ENCODE measurements at places on chromosomes 13 and 19.

DNA sequence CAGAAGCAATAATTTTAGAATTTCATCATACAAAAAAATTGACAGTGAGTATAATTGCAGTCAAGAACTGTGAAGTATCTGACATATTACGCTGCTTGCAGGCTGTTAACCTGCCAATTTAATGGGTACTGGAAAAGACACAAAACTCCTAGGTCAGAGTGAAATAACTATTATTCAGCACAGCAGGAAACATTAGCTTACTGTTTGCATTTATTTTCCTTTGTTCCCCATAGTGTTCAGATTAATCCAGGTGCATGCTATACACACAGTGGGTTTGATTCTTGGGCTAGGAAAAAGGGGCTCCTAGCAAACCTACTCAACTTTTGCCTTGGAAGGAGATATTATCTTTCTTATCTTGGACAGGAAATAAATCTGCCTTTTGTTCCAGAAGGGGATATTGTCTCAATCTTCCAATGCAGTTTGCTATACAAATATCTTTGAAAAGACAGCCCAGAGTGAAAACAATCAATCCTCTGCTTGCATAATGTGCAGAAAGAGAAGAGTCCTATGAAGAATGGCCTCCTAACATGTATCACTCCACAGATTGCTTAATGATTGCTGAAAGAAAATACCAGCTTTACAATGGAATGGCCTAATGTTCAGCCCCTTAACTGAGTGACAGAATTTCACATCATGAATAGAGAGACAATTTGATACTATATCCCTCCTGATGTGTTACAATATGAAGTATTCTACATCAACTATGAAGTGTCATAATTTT, 443.4 kb downstream of the TBC1D4 start:
- DNase-seq = no peak

DNA sequence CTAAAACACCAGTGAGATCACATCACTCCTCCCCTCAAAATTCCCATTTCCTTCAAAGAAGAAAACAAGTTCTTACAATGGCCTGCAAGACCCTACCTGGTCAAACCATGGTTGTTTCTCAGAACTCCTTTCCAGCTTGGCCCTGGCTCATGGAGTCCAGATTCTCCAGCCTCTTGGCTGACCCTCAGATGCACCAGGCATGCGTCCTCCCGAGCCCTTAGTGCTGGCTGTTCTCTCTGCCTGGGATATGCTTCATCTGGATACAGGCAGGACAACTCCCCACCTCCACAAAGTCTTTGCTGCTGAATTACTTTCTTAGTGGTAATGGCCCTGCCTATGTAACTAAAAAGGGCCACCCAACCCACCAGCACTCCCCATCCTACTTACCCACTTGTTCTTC, 94.3 kb downstream of the MBNL2 start:
- no peak for DNase-seq

- DNase-seq = no peak
Observed at GRCh38 chr19:40780582-40780981, 2.5 kb downstream of the RAB4B start.

GRCh38 chr13:83819611-83820010, 62.7 kb downstream of the SLITRK1 start:
- DNase-seq = no peak

DNA sequence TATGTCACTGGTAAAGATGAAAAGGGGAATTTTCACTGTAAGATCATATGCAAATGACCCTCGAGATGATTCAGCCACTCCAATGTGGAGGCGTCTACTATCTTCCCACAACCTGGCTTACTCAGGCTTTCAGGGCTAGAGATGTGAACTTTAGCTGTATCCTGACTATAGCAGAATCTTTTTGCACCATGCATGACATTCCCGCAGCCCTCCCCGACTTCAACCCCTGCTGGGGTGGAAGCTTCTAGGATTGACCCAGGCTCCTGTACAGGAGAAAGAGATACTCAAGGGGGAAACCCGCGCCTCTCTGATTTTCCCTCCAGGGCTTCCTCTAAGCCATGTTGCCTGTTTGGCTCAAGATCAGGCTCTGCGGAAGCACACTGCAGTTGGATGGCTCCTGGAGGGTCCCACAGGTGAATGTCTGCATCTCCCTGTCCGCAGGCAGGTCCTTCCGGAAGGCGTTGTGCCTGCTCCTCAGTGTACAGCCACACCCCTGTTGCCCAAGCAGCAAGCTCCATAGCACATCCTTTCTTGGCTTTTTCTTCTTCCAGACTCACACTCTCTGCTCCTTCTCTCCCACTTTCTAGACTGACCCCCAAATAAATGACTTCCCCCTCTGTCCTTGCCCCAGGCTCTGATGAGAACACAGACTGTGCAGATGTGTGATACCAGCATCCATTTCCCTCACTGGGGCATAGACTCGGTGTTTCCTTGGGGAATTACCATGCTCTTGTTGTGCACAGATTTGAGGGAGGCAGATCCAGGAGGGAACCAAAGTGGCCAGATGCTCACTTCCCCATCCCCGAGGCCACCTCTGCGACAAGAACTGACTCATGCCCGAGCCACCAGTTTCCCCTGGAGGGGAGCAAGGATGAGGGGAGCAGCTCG, 29.1 kb upstream of the POP4 start:
- no peak for DNase-seq

DNA sequence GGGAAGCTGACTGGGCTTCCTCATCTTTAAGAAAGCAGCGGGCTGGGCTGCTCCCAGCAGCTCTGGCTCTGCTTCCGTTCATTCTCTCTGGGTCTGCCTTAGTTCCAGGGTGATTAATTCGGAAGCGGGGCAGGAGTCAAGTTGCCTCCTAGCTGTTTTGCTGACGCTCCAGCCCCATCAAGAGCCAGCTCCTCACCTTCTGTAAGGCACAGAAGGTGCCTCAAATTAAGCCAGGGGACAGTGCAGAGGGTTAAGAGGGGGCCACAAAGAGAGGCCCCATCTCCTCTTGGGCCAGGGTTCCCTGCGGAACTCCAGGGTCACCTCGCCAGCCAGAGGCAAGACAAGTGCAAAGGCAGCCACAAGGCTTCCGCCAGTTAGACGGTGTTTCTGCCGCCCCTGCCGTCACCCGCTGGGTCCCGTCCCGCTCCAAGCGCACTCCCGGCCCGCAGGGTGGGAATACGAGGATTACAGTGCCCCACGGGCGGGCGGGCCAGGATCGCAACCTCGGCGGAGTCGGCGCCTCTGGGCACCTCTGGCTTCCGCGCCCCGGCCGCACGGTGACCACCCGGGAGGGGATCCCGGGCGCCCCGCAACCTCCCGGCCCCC, 508 bp downstream of the SLC15A1 start:
- no peak for DNase-seq

- DNase-seq = no peak
Observed at GRCh38 chr13:46554951-46555350, 2.0 kb downstream of the LRCH1 start.

GRCh38 chr13:51585696-51586095, 1.4 kb downstream of the WDFY2 start:
- no peak for DNase-seq

- peak; percentile 67 for DNase-seq
Observed at GRCh38 chr19:18859676-18860301, 28.0 kb downstream of the UPF1 start.

DNA sequence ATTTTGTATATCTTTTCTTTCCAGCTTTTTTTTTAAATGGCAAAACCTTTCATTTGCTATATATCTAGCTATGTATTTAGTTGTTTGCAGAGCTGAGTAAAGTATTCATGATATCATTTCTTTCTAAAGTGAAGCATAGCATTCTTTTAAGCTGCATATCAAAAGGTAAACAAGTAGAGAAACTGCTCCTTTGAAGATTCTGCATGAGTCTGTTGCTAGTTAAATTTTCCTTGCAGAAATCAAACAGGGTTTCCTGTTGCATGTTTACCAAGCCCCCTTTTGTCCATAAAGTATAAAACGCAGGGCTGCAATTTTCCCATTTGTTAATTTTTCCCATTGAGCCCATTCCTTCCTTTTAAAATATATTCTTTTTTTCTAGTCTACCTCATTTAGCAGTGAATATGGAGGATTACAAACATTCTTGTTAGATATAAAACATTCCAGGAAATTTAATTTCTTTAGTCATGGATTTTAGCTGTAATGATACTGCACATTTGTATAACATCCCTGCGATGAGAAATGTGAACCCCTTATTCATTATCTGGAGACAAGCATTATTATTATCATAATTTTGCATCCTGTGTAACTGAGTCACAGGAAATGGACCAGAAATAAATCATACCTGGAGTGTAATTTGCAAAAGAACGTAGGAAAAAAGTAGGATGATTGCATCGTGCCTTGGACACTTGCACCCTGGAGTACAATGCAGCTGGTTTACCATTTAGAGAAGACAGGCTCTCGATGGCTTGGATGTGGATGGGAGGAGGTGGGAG, 110.9 kb upstream of the ARGLU1 start:
- DNase-seq = no peak

DNA sequence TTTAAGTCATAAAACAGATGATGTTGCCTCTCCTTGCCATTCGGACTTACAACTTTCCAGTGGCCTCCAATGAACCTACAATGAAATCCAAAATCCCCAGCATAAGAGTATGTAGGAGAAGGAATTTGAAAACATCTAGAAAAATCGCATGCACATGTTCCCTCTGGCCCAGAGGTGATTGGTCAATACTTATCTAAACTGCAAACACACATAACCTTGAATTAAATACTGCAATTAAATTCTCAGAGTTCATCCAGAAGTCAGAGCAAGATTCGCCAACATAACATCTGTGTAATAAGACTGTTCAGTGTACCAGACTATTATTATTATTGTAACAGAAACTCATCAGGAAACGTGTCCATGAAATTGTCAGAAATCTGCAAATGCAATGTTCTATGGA, 82.2 kb upstream of the USP29 start:
- no peak for DNase-seq

DNA sequence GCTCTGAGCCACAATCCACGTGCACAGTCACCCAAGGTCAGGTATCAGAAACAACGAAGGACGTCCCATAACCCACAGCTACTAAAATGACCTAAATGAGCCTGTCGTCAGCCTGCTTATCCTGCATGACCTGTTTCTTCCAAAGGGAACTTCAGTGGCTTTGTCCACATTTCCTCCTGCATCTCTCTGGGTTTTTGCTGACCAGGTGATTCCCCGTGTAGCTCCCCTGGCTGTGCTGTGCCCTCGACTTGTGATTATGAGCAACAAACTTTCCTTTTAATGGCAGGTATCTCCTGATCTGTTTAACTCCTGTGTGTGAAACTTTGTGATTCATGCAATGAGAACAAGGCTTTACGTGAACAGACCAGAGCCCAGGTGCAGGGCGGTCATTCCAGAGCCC, 81.0 kb downstream of the PEG3 start:
- DNase-seq = no peak

DNA sequence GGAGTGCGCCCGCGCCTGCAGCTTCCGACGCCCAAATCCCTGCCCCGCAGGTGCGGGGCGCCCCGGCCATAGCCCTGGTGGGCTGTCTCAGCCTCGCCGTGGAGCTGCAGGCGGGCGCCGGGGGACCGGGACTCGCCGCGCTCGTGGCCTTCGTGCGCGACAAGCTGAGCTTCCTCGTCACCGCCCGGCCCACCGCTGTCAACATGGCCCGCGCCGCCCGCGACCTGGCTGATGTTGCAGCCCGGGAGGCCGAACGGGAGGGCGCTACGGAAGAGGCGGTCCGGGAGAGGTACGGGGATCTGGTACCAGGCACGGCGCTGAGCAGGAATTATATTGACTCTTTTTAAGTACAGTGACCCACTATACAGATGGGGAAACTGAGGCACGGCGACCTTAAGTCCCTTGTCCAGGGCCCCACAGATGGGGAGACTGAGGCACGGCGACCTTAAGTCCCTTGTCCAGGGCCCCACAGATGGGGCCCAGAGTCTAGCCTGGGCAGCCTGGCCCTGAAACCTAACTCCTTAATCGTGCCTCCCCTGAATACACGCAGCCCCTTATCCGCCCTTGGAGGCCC, 586 bp downstream of the MRI1 start:
- DNase-seq = no peak

GRCh38 chr13:71596116-71596515, 270.9 kb downstream of the DACH1 start:
- DNase-seq = no peak

- no peak for DNase-seq
Observed at GRCh38 chr19:55209693-55210472, 582 bp upstream of the PTPRH start.

- DNase-seq = no peak
Observed at GRCh38 chr13:57030671-57031070, 110.0 kb upstream of the PRR20A start.

- DNase-seq = no peak
Observed at GRCh38 chr13:47027780-47028437, 131.1 kb upstream of the HTR2A start.

GRCh38 chr13:43543331-43543730, 243.4 kb downstream of the ENOX1 start:
- no peak for DNase-seq

- DNase-seq = no peak
Observed at GRCh38 chr19:39997638-39998216, 867 bp downstream of the ZNF546 start.

DNA sequence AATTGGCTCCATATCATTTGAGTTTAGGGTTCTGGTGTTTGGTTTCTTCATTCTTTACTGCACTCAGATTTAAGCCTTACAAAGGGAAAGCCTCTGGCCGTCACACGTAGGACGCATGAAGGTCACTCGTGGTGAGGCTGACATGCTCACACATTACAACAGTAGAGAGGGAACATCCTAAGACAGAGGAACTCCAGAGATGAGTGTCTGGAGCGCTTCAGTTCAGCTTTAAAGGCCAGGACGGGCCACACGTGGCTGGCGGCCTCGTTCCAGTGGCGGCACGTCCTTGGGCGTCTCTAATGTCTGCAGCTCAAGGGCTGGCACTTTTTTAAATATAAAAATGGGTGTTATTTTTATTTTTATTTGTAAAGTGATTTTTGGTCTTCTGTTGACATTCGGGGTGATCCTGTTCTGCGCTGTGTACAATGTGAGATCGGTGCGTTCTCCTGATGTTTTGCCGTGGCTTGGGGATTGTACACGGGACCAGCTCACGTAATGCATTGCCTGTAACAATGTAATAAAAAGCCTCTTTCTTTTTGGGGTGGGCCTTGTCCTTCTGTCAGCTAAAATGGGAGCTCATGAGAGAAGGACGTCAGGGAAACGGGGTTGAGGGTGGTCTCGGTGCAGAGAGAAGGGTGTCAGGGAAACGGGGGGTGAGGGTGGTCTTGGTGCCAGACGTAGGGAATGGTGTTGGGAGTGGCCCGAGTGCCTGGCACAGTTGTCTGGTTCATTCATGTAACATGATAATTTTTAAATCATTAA, 26.0 kb downstream of the LAMP1 start:
- DNase-seq = no peak

GRCh38 chr19:14022469-14022868, 5.5 kb upstream of the RLN3 start:
- no peak for DNase-seq

- no peak for DNase-seq
Observed at GRCh38 chr19:11345122-11345803, 805 bp downstream of the TMEM205 start.

GRCh38 chr13:30047154-30047874, 196.9 kb upstream of the UBL3 start:
- DNase-seq = no peak

DNA sequence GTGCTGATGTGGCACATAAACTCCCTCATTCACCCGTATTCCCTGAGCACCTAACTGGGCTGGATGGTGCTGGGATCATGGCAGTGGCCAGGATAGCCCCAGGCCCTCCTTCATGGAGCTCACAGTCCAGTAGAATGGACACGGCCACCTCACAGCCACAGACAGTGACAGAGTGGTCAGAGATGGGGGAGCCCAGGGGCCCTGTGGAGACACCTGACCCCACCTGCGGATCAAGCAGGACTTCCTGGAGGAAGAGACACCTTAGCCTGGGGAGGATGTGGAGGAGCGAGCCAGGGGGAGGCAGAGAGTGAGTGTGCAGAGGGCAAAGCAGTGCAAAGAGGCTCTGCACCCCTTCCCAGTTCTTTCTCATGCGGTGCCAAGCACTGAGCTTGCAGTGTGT, 21.1 kb upstream of the OVOL3 start:
- no peak for DNase-seq
